ENCODE measurements at places on chromosomes 2 and 18.
A peak's percentile ranks its signal among the peaks of the same experiment; 100 is the strongest.

- DNase-seq: no peak
These were observed 8.9 kb downstream of the GTF3C2 start for GRCh38 chr2:27347641-27348040.

- no peak for DNase-seq
These were observed 16.2 kb downstream of the EML4 start for GRCh38 chr2:42185220-42185921.

DNA sequence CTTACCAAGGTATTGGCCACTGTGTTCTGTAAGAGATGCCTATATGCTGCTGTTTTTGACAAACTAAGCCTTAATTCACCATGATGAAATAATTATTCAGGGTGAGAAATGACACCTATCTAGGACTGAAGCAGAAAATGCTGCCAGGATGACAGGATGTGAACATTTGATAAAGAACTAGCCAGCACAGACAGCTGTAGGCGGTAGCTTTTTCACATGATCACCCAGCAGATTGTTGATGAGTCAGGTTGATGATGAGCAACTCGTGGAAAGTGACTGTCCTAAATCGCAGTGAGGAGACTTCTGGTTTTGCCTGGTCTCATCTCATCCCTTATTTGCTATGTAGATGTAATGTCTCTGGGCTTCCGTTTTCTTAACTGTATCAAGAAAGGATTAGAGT is 144.1 kb downstream of the PRPF40A start:
- peak; percentile 85 for DNase-seq

DNA sequence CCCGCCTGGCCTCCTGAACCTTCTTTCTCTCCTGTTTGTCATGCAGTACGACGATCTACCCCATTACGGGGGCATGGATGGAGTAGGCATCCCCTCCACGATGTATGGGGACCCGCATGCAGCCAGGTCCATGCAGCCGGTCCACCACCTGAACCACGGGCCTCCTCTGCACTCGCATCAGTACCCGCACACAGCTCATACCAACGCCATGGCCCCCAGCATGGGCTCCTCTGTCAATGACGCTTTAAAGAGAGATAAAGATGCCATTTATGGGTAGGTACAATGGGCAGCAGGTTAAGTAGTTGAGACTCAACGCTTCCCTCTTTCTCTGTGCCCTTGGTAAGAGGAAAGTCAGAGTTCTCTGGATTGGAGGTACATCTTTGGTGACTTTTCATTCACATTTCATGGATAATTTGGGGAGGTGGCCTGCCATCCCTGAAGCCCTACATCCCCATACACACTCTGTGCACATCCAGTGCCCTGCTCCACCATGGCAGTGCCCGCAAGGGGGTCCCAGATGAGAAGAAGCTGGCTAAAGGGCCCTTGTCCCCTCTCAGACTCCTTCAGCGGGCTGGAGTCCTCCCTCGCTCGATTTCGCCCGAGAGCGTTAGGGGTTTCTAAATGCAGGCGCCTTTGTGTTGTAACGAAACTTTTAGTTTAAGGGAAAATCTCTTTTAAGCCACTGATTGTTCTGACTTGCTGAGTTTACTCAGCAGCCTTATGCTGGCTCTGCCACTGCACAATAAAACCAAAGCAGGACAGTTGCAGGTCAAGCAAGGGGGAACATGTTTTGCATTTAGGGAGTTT is 3.0 kb downstream of the MEIS1 start:
- DNase-seq: no peak

DNA sequence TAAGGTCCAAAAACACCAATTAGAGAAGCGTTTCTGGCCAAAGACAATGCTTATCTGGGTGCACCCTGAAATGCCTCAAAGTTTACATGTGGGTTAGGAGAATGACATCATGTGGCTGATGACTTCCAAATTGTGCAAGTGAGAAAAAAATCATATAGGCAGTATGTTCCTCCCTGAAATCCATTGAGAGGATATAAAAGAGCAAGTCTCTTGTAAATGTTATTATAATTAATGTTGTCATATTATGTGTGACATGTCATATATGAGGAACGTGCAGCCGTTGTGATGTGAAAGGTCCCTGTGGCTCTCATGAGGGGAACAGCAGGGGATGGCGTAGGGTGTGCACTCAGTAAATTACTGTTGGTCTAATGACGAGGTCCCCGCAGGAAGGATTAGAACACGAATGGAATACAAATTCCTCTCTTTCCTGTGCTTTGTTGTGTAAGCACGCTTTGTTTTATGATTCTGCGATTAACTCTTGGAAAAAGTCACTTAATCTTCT is 290.8 kb downstream of the PRKCE start:
- peak; percentile 39 for DNase-seq

DNA sequence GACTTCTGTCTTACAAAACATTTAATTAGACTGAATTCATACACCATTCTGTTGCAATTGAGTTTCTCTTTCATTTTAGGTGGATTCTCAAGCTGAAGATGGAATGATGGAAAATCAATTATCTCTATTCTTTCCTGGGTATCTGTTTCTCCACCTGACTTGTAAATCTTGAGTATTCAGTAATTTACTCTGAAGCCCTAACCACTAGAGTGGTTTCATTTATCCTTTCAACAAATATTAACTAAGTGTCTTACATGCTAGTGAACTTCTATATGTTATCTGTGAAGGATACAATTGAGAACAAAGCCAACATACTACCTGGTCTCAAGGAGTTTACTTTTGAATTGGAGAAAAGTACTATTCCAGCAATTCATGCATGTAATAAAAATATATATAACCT is 94.1 kb upstream of the ZNF804A start:
- no peak for DNase-seq

GRCh38 chr18:3529077-3529476 is 79.1 kb downstream of the TGIF1 start:
- DNase-seq: no peak

- DNase-seq: no peak
These were observed 286.8 kb upstream of the HS6ST1 start for GRCh38 chr2:128605421-128605820.

DNA sequence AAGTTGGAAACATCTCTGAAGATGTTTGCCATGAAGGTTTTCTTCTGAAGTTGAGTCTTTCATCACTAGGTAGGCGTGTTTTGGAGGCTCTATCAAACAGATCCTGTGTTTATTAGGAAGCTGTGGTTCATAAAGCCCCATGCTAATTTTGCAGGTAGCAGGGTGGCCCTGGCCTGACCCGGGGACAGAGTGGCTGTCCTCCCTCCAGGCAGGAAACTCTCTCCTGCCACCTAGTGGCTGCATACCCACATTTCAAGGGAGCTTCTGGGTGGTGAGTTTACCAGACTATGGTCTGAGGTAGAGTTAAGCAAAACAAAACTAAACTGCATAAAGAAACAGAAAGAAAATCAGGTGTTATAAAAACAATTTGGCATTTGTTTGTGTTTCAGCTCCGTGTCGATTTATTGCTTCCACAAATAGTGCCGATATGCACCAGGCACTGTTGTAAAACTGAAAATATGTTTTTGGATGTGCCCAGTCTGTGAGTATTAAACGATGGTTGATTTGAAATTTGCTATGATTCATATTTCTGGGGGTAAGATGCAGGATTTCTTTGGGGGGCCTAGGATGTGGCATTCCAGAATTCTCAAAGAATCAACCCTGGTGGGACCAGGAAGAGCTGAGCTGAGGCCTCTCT is 26.0 kb upstream of the IL37 start:
- DNase-seq: no peak

DNA sequence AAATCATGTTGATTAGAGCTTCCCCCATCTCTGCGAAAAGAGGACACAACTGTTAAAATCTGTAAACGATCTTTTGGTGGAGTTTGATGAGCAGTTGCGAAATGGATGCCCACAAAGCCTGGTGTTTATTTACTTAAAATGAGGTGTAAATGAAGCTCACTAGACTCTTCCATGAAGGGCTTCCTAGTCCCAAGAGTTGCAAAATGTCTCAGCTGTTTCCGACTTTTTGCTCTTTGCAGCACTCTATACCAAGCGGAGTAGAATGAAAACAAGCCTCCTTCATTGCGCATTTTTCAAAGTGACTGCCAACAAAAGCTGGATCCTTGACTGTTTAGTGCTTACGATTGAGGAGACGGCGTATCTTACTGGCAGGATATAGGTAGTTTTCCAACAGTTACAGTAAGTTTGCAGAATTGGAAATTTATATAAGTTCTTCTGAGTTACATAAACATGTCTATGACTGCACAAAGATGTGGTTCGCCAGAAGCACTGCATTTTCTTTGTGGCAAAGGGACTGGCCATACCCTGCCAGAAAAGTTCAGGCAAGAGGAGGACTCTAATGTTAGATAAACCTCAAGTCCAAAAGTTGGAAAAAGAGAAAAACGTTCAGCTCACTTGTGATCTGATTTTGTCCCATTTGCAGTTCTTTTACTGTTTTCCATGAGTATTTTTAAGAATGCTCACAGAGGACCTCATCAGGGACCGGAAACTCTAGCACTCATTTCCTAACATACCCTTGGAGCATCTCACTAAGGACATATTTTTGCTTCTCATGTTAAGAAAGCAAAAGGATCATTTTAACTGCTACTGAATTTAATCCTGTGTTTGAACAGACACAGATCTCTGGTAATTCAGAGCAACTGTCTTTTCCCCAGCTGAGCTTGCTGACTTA is 42.7 kb downstream of the COLEC12 start:
- DNase-seq: peak; percentile 45

GRCh38 chr2:218196974-218197373 is 20.0 kb upstream of the ARPC2 start:
- DNase-seq: no peak

DNA sequence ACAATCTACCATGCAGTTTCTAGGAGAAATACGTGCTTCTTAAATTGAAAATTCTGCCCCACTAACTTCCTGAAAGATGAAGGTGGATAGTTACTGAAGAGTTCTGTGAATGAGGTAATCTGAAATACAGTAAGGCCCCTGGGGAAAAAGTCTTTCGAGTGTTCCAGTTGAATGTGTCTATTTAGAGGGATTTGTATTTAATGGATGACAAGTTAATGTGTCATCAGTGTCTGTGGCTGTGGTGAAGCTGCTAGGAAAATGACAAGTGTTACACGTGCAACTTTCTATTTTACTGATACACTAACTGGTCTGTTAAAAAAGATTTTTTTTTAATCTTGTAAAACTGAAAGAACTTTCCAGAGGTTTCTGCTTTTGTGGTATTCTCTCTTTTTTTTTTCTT is 384.6 kb downstream of the STK39 start:
- peak; percentile 35 for DNase-seq

- peak; percentile 68 for DNase-seq
These were observed 49.3 kb upstream of the ROCK2 start for GRCh38 chr2:11393711-11394236.

DNA sequence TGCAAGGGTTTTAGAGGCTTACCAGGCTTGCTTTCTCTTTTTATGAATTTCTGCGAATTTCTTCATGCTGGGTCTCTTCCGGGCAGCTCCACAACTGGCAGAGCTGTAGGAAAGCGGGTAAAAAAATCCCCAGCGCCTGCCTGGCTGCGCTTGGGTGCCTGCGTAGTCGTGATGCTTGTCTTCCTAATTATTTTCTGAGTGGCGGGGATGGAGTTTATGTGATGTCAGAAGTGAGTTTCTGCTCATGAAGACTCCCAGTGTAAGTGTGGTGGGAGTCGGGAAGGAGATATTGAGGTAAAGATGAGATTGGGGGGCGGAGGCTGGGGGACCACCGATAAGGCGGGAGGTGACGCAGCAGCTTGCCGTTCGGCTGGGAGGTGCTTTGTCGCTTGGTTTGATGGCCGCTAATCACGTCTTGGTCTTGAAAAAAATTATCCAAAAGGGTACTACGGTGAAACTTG is 229.8 kb downstream of the LDLRAD4 start:
- no peak for DNase-seq

GRCh38 chr2:17621781-17622180 is 81.3 kb downstream of the VSNL1 start:
- peak; percentile 69 for DNase-seq

GRCh38 chr2:43219383-43220228 is 6.8 kb downstream of the ZFP36L2 start:
- DNase-seq: peak; percentile 76

- DNase-seq: no peak
These were observed 64.7 kb upstream of the RAB6C start for GRCh38 chr2:129914538-129915302.

DNA sequence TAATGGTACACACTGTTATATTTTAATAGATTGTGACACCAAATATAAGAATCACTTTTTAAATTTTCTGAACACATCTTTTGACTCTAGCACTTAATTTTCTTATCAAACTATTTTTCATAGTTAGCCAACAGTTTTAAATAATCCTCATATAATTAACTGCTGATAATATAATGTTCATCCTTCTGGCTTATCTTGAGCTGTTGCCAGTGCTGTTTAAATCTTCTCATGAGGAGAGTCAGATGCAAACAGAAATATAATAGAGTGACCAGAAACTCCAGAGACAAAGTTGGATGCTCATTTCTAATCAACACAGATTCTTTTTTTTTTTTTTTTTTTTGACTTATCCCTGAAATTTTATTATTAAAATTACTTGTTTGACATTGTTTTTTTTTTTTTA is 282.6 kb downstream of the SPAG16 start:
- no peak for DNase-seq

GRCh38 chr2:34666821-34667220 is 1067.7 kb upstream of the FAM98A start:
- no peak for DNase-seq

DNA sequence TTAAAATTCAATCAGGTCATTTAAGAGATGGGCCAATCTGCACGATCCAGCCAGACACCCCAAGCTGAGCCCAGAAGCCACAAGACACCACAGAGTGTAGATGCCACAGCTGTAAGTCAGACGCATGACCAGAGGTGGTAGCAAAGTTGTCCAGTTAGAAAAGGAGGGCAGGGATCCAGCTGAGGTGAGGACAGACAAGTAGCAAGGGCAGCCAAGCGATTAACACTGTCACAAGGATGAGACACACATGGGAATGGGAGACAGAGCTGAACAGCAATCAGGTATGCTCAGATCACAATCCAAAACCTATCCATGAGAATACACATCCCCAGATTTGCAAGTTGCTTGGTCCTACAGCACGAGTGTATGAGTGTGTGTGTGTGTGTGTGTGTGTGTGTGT is 143.4 kb upstream of the STK17B start:
- DNase-seq: peak; percentile 45

GRCh38 chr2:224221455-224221913 is 180.4 kb downstream of the FAM124B start:
- DNase-seq: peak; percentile 95

GRCh38 chr2:225737556-225737955 is 338.0 kb downstream of the NYAP2 start:
- peak; percentile 36 for DNase-seq
